M059J (cell line): ENCODE measurements at places on chromosomes 1 and 21. TPM values are rescaled to one million over a fixed set of nuclear protein-coding genes. Genes with fewer than 3 reads are reported as not detected.

DNA sequence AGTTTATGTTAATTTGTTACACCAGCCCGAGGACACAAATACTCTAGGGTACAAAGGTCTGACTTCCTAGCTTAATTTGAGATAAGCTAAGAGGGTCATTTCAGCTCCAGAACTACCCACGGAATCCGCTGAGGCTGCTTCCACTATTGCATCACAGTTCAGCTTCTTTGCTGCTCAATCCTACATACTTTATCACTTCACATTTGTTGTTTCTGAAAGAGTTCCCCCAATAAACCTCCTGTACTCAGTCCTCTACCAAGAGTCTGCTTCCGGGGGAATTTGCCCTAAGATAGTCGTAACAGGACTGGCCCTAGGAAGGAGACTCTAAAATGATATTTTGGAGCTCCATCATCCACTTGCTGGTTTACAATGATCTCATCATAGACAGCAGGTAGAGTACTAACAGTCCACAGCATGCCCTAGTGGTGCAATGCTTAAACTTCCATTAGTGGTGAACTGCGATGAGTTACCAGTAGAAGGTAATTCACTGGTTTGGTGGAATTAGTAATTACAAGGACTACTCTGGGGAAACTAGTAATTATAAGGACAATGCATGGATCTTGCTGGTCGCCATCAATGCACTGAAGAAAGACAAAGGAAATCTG is 229.3 kb downstream of the USH2A start:
- no peak for DNase-seq

GRCh38 chr1:91876040-91876470 is 9.9 kb downstream of the TGFBR3 start:
- no peak for DNase-seq

GRCh38 chr1:30745156-30745833 is 12.3 kb downstream of the LAPTM5 start:
- DNase-seq = no peak

GRCh38 chr1:215321802-215322201 is 239.3 kb downstream of the KCNK2 start:
- DNase-seq = peak; percentile 18

DNA sequence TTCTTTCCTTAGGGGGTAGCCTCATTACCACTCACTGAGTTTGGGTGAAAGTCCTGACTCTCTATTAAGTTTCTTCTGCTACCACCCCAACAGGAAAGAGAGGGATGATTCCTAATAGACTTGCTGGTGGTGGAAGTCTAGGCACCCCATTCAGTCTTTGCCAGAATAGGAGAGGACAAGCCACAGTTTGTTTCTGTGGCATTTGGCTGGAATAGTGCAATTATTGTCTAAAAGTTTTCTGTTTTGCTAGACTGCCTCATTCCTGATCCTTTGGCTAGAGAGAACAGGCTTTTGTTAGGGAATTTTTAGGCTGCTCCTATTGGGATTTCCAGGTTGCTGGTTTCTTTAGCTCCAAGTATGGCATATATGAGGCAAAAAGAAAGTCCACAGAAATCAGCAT is 9.9 kb upstream of the HJV start:
- DNase-seq = no peak

- no peak for DNase-seq
Measured at GRCh38 chr1:239711768-239712167, 325.4 kb downstream of the CHRM3 start.

GRCh38 chr1:146032631-146033219 is 11.2 kb upstream of the HJV start:
- DNase-seq = peak; percentile 69

GRCh38 chr1:44424747-44425146 is 19.7 kb downstream of the RNF220 start:
- DNase-seq = no peak

GRCh38 chr21:32412162-32413014 is at the start of gene EVA1C:
EVA1C (plus strand) TSS chr21:32412706; CDS start chr21:32412854, 148 bp downstream.
- peak; percentile 60 for DNase-seq

GRCh38 chr1:27956761-27957160 is 3.0 kb upstream of the XKR8 start:
- DNase-seq = no peak

- DNase-seq = peak; percentile 26
Measured at GRCh38 chr1:58839846-58840835, 56.3 kb upstream of the JUN start.

GRCh38 chr1:98086156-98086555 is 165.3 kb upstream of the DPYD start:
- peak; percentile 97 for DNase-seq

DNA sequence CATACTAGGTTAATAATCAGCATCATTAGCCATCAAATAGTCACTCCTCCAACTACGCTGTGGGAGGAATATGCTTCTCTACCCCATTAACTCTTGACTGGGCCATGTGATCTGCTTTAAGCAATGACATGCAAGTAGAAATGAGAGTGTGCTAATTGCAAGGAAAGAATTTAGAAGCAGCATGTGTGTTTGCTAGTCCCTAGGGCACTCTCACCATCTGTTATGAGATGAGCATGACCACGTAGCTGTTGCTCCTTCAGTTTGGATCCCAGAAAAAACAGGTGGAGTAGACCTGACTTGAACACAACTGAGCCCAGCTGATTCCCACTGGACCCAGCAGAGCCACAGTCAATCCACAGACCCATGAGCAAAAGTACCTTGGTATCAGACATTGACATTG is 19.7 kb upstream of the RGS7 start:
- DNase-seq = no peak

DNA sequence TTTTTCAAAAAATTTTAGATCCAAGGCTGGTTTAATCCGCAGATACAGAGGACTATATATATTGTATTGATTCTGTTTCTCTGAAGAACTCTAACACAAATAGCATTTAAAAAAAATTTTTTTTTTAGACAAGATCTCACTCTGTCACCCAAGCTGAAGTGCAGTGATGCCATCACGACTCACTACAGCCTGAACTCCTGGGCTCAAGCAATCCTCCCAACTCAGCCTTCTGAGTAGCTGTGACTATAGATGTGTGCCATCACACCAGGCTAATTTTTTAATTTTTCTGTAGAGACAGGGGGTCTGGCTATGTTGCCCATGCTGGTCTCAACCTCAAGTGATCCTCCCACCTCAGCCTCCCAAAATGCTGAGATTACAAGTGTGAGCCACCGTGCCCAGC is 3.0 kb downstream of the ANKRD45 start:
- peak; percentile 62 for DNase-seq

OR2L13 gene
- not detected in 2 replicates for total RNA-seq

EIF4G3 gene
- total RNA-seq = 32.2 and 57.2 TPM in 2 replicates

VPS26C gene
- 83.7 and 130 TPM in 2 replicates for total RNA-seq

SMCP gene
- not detected in 2 replicates for total RNA-seq

GJA8 gene
- not detected in 2 replicates for total RNA-seq

CD2 gene
- not detected in 2 replicates for total RNA-seq
